ENCODE measurements at places on chromosomes 6 and 20.

DNA sequence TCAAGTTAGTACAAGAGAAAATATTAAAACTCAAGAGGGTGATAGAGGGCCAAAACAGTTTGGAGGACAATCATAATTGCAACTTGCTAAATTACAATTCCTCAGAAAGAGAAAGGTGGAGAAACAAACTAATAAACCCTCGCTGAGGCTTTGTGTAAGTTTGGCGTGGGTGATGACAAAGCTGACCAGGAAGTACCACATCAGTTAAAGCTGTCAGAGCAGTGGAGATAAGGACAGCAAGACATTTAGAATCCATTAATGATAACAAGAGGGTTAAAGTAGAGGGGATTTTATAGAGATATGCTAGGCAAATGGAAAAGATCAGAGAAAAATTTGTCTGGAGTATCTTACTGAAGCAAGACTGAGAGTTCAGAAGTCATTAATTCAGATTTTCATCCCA, 334.4 kb downstream of the TFAP2B start:
- no peak for DNase-seq

DNA sequence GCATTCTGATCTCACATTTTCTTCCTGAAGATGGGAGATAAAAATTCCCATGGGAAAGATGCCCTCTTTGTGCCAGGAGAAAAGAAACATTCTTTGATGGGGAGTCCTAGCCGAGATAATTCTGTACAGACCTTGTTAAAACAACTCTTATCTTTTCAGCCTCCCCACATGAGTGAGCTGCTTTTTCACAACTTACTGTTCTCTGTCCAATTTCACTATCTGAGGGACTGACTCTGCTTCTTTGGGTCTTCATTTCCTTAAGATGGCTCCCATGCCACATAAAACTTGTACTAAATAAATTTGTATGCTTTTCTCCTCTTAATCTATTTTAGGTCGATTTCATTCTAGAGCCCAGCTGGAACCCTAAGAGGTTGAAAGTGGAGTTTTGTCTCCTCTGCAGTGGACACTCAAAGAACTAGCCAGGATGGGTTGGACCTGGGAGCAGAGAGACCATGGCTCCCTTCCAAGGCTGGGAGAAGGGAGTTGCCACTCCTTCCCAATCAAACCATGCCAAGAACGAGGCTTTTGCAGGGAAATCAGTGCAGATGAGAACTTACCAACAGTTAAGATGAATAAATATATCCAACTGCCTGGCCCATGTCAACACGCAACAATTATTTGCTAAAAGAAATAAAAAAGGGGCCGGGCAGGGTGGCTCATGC, 285.8 kb upstream of the SULF2 start:
- no peak for DNase-seq

- DNase-seq = peak; percentile 37
Observed at GRCh38 chr20:58293453-58293852, 16.1 kb upstream of the RAB22A start.

GRCh38 chr20:40728470-40728869, 39.4 kb upstream of the MAFB start:
- peak; percentile 18 for DNase-seq

DNA sequence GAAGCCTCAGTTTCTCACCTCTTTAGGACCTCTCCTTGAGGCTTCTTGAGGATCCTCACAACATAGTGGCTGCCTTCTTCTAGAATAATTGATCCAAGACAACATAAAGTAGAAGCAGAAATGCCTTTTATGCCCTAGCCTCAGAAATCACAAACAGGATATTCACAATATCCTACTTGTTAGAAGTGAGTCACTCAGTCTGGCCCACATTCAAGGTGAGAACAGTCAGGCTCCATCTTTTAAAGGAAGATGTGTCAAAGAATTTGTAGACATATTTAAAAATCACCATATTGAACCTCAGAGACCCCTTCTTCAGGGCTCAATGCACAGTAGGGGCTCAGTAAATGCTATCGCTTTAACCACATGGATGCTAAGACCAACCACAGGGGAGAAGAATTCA, 20.8 kb upstream of the FAM83D start:
- no peak for DNase-seq

DNA sequence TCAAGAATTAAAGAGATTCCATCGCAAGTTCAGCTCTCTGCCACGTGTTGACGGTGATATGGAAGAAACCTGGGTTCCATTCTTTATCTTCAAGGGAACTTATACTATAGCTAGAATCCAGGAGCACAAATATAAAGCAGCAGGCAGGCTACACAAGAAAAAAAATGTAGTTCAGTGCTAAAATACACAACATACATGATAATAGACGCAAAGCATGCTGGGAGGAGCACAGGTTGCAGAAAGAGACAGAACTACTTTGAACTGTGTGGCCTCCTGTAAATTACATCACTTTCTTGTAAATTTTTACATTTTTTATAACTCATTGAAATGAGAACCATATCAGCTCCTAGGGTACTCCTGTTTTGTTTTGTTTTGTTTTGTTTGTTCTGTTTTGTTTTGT, 53.8 kb upstream of the RBM24 start:
- DNase-seq = no peak

DNA sequence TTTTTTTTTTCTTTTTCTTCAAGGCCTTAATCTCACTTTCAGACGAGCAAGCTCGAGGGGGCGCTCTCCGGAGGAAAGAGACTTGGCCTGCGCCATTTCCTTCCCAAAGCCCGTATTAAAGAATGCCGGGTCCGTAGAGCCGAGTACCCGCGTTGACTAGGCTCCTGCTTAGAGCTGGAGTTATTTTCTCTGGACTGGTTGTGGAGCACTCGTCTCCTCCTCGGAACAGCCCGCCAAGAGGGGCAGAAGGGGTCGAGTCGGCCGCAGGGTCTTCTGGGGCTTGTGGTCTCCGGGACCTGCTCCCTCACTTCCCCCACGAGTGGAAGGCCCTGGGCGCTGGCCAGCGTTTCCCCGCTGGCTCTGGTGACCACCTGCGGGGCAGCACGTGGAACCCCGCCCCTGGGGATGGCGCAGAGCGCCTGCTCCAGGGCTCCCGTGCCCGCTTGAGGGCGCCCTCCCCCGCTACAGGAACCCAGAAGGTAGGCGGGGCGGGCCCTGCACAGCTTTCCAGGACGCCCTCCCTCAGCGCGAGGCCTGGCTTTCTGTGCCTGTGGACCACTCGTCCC, 2.7 kb upstream of the MEI4 start:
- peak; percentile 34 for DNase-seq

GRCh38 chr20:64105846-64106434, 1.4 kb downstream of the NPBWR2 start:
- peak; percentile 11 for DNase-seq

- peak; percentile 64 for DNase-seq
Observed at GRCh38 chr6:32529697-32530430, at the start of gene HLA-DRB5. Gene HLA-DRB5 (minus strand): TSS chr6:32530287. CDS start chr6:32530224, 63 bp downstream.

DNA sequence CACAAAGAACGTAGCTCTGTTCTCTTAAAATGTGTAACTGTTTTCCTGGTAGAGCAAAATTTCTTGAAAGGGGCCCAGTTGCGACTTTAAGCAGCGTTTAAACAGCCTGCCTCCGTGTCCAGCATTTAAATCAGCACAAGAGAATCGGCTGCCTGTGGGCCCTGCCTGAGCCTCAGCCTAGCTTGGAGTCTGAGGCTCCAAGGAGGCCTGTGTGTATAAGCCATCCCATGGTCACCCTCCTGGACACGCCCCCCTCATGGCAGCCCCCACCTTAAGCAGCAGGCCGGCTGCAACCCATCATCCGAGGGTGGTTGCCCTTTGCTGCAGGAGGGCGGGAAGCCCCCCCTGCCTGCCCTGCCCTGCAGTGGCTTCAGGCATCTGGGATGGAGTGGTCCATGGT, 18.9 kb downstream of the SDCBP2 start:
- no peak for DNase-seq

GRCh38 chr6:32713241-32713640, 27.9 kb upstream of the HLA-DQA2 start:
- DNase-seq = peak; percentile 41

DNA sequence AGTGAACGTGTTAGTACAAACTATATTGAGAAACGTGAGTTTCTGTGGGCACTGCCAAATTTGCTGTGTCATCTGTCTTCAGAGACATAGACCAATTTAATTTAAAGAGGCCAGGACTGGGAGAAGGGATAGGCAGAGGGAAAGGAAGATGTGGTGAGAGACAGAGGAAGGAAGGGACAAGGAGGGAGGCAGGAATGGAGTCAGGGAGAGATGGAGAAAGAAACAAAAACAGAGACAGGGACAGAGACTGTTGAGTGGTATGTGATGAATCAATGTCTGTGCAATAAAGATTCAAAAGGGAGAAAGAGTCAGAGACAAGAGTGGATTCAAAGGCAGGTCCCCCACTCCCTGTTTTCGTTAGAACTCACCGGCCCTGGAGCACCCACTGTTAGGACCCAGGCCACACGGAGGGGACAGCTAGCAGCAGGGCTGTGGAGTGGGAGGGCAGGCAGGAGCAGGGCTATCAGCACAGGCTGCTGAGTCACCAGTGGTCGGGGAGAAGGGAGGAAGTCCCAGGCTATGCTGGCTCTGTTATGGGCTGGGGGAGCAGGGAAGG, 51.6 kb upstream of the CHD6 start:
- peak; percentile 29 for DNase-seq

- DNase-seq = no peak
Observed at GRCh38 chr6:56713254-56713672, 70.6 kb upstream of the DST start.

DNA sequence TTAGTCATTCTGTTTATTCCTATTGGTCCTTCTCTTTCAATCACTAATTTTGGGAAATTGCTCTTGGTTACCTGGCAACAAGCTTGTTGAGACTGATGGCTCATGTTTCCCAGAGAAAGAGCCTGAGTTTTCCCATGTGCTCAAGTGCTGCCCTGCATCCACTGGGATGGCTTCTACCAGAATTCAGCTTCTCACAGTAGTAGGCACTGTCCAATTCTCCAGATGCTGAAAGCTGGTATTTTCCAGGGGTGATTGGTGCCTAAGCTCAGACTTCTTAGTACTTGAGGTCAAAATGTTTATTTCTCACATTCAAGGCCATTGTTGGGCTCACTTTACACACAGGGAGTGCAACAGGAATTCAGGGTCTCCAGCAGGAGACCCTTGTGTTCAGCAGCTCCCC, 29.1 kb upstream of the SLC2A12 start:
- no peak for DNase-seq

DNA sequence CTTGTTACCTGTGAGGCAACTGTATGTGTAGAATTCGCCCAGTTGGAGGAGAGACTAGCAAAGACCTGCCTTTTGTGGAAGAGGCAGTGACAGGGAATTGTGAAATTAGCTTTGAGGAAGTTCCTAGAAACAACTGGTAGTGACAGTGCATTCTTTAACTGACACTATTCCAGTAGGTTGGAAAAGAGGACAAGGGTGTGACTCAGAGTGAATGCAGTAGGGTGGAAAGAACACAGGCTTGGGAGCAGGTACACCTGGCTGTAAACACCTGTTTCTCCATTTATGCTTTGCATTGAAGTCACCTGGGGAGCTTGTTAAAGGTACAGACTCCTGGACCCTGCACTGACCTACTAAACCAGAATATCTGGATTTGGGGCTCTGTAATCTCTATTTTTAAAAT, 295.7 kb downstream of the PHACTR1 start:
- peak; percentile 48 for DNase-seq

DNA sequence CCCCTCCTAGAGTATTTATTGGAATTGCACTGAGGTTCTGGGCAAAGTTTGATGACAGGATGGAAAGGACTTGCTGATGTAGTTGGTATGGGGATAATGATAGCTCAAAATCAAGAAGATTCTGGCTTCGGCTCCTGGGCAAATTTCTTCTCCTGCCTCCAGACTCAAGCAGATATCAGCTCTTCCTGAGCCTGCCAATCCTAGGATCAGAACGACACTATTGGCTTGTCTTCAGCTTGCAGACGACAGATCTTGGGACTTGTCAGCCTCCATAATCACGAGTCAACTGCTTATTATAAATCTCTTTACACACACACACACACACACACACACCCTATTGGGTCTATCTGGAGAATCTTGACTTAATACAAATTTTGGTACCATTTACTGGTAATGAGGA, 131.1 kb downstream of the PREX1 start:
- DNase-seq = no peak

GRCh38 chr6:100105919-100106529, 112.0 kb upstream of the MCHR2 start:
- DNase-seq = no peak

GRCh38 chr6:158009114-158009891, 27.6 kb downstream of the SYNJ2 start:
- DNase-seq = peak; percentile 76

GRCh38 chr20:49768204-49769047, 44.2 kb upstream of the SLC9A8 start:
- peak; percentile 83 for DNase-seq

DNA sequence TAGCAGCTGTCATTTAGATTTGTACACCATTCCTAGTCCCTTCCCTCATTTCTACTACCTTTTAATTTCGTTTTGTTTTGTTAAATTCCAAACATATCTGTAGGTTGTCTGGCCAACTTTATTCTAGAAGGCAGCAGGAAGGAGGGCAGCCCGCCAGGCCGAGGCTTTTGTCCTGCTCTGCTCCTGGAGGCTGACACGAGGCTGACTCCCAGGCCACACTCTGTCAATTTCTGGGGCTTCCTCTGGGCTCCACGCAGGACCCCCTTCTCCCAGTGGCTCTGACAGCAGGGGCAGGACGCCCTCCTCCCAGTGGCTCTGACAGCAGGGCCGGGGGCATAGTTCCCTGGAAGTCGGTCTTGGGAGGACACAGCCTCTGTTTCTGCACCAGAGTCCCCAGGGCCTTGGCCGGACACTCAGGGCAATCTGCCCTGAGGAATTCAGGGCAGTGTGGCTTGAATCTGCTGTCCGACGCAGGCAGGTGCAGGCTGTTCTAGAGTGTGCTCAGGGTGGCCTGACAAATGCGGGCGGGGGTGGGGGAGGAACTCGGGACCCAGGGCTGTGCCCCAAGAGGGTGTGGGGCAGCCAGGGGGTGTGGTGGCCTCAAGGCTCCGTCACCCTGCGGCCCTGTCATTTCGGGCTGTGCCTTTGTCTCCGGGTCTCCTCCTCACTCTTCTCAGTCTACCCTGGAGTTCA, 11.8 kb downstream of the SMOC2 start:
- DNase-seq = no peak

GRCh38 chr6:3708540-3708939, 43.0 kb downstream of the PXDC1 start:
- DNase-seq = no peak

DNA sequence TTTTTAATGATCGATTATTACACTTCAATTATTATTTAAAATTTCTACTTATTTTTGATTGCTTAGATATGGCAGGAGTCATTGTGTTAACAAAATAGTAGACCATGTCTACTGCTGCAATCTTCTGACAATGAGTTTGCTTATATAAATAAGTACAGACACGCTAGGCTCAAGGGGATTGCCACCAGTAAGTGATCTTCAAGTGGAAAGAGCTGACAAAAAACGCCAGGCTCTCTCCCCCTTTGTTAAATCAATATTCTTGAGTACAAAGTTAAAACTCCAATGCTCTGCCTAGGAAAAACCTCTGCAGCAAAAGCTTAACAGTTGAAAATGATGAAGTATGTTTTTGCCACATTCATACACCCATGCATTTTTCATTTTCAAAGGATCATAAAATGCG, 738.1 kb downstream of the HDGFL1 start:
- no peak for DNase-seq

GRCh38 chr6:16762550-16763477, 1.6 kb upstream of the ATXN1 start:
- DNase-seq = peak; percentile 65
